ENCODE measurements at places on chromosomes 1 and 21. TPM values are rescaled to one million over a fixed set of nuclear protein-coding genes. Genes with fewer than 3 reads are reported as not detected.

IVL gene
- total RNA-seq, result not detected

BSND gene
- total RNA-seq, result not detected

SAMD11 gene
- 4.9 TPM for total RNA-seq

CRYAA gene
- total RNA-seq, result not detected

IFNLR1 gene
- 4.5 TPM for total RNA-seq

TNFSF18 gene
- total RNA-seq, result 0.08 TPM

CSF3R gene
- 4.3 TPM for total RNA-seq

OR2L5 gene
- not detected for total RNA-seq

TNNT2 gene
- 0.33 TPM for total RNA-seq

CELA3A gene
- 13.4 TPM for total RNA-seq

CNTN2 gene
- 0.13 TPM for total RNA-seq

ZNF692 gene
- 20.2 TPM for total RNA-seq

CCDC185 gene
- not detected for total RNA-seq

NBPF4 gene
- total RNA-seq, result not detected
